ENCODE measurements at places on chromosomes 2 and 18. TPM values are rescaled to one million over a fixed set of nuclear protein-coding genes. Genes with fewer than 3 reads are reported as not detected.

ATAD2B gene
- total RNA-seq, result 29.5 TPM

EPB41L3 gene
- total RNA-seq, result 64.0 TPM

TCF4 gene
- total RNA-seq, result 111 TPM

OSR1 gene
- total RNA-seq, result 21.3 TPM

SERPINB13 gene
- total RNA-seq, result not detected

ATOH8 gene
- total RNA-seq, result 38.6 TPM

DNA sequence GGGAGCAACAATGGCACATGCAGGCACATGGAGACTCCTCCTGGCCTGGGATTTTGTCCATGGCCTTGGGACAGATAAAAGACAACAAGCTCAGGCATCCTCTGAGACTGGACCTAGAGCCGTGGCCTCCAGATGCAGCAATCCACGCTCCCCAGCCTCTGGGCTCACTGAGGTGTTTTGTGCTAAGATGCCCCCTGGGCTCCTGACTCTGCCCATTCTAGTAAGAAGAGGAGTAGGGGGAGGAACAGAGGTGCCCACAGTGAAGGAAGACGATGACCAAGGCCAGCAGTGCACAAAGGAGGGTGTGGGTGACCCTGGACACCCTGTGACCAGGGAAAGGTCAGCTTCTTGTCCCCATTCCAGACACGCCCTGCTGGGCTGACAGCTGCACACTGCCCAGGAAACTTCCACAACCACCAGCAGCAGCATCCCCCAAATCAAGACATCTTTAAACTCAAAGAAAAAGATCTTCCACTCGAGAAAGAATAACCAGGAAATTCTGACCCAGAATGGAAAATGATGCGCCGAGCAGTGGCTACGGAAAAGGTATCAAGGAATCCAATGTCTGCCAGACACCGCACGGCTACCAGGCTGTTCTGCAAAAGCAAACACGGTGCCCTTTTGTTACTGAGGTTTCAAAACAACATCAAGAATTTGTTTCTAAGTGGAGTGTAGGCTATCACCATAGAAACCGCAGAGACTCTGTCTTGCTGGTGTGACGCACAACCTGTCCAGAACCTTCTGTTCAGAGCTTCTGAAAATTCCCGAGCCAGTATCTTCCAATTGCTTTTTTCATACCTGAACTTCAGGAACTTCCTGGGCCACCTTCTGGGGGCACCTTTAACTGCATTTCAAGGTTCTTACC lies 65.5 kb downstream of the ZNF516 start:
- peaks cover 19% of the 10 kb centered on the region for H3K4me1 ChIP-seq
- no peaks in the 10 kb centered on the region for H3K27me3 ChIP-seq
- H3K36me3 ChIP-seq, result peaks cover 7% of the 10 kb centered on the region
- peak overlapping the region; percentile 56 for H3K27ac ChIP-seq
- no peak for DNase-seq
- no peak overlapping the region for H3K4me3 ChIP-seq

- H3K4me1 ChIP-seq, result no peaks in the 10 kb centered on the region
- H3K27ac ChIP-seq, result no peak overlapping the region
- no peak overlapping the region for H3K4me3 ChIP-seq
- peaks cover 3% of the 10 kb centered on the region for H3K27me3 ChIP-seq
- H3K36me3 ChIP-seq, result no peaks in the 10 kb centered on the region
- no peak for DNase-seq
Observed at GRCh38 chr18:8479789-8480188, 129.4 kb upstream of the RAB12 start.

- no peak for DNase-seq
- no peak overlapping the region for H3K27ac ChIP-seq
- H3K4me1 ChIP-seq, result no peaks in the 10 kb centered on the region
- no peak overlapping the region for H3K4me3 ChIP-seq
- peaks cover 2% of the 10 kb centered on the region for H3K36me3 ChIP-seq
Observed at GRCh38 chr2:144256996-144257707, 262.8 kb downstream of the ZEB2 start.

DNA sequence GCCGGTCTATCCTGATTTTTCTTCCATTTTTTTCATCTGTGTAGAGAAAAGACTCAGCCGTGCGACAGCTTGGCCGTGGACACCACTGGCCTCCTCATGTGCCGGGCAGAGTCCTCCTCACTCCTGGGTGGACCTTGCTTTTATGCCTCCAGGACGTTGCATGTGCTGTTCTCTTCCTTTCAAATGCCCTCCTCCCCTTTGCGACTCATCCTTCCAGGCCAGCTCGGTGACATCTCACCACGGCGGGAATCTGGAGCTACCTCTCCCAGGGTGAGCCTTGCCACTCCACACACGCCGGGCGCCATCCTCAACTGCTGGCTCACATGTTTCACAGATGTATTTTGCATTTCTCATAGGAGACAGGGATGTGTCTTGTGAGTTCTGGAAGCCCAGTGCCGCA lies 198.5 kb upstream of the HDAC4 start:
- H3K36me3 ChIP-seq, result no peaks in the 10 kb centered on the region
- no peak overlapping the region for H3K4me3 ChIP-seq
- no peak overlapping the region for H3K27ac ChIP-seq
- H3K4me1 ChIP-seq, result no peaks in the 10 kb centered on the region

DNA sequence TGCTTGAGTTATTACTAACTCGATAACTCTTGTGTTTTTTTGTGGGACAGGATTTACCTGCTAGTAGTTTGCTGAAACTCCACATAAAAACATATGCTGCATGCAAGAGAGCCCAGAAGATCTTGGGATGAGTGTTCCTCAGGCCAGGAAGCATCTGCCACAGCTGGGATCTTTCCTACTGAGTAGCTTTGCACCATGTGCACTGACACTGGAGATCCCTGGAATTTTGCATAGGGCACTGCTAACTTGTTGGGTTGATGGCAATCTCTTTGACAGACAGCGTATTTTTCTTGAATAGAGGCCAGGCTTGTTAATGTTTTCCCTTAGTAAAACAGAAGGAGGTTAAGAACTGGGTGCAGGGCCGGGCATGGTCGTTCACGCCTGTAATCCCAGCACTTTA lies 808 bp upstream of the SERPINB11 start:
- H3K27ac ChIP-seq, result no peak overlapping the region
- H3K27me3 ChIP-seq, result no peaks in the 10 kb centered on the region
- no peaks in the 10 kb centered on the region for H3K4me1 ChIP-seq

GRCh38 chr18:12744103-12744502 lies 41.3 kb downstream of the PSMG2 start:
- H3K36me3 ChIP-seq, result no peaks in the 10 kb centered on the region
- H3K4me1 ChIP-seq, result no peaks in the 10 kb centered on the region
- no peak overlapping the region for H3K4me3 ChIP-seq

DNA sequence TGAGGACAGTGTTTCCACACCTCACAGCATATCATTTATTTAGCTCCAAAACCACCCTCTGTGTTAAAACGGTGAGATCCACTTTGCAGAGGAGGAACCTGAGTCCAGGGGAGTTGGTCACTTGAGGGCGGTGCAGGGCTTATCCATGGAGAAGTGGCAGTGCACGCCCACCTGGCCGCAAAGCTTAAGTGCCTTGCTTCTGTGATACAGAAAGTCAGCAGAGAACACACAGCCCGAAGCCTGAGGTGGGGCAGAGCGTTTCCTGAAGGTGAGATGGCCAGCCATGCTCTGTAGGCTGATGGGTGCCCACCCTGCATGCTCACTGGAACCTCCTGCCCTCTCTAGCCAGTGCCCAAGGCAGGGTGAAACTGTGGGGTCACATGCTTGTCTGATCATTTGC lies 87.3 kb downstream of the SH3RF3 start:
- no peak overlapping the region for H3K27ac ChIP-seq
- peaks cover 4% of the 10 kb centered on the region for H3K4me1 ChIP-seq
- no peaks in the 10 kb centered on the region for H3K36me3 ChIP-seq
- H3K4me3 ChIP-seq, result no peak overlapping the region
- H3K27me3 ChIP-seq, result no peaks in the 10 kb centered on the region

GRCh38 chr2:180240774-180241173 lies 233.7 kb upstream of the CWC22 start:
- H3K4me3 ChIP-seq, result no peak overlapping the region
- no peak for DNase-seq
- no peaks in the 10 kb centered on the region for H3K27me3 ChIP-seq
- no peaks in the 10 kb centered on the region for H3K36me3 ChIP-seq
- no peaks in the 10 kb centered on the region for H3K4me1 ChIP-seq
- H3K27ac ChIP-seq, result no peak overlapping the region

DNA sequence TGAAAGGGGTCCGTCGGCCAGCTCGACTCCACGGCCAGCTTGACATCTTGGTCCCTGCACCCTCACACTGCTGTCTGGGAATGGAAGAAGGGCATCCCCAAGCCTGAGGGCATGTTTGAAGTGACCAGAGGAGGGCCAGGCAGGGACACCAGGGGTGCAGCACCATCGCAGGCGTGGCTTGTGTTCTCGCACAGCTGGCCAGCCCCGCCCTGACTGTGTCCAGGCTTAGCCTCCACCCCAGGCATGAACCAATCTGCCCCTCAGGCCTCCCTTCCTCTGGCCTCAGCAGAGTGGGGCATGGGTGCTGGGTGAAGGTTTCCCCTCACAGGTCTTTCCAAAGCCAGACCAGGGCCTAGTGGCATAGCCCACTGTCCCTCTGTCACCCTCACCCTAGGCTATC lies 25.0 kb downstream of the EMX1 start:
- H3K27ac ChIP-seq, result no peak overlapping the region
- H3K36me3 ChIP-seq, result no peaks in the 10 kb centered on the region
- no peak overlapping the region for H3K4me3 ChIP-seq
- no peak for DNase-seq
- no peaks in the 10 kb centered on the region for H3K27me3 ChIP-seq
- no peaks in the 10 kb centered on the region for H3K4me1 ChIP-seq

DNA sequence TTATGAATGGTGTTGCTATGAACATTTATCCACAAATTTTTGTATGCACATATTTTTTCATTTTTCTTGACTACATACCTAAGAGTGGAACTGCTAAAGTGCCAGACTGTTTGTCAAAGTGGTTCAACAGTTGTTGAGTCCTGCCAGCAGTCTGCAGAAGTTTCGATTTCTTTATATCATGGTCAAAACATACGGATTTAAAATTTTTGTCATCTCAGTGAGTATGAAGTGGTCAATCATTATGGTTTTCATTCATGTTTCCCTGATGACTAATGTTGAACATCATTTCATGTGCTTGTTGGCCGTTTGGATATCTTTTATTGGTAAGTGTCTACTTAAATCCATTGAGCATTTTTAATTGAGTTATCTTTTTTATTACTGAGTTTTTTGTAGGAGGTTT lies 39.2 kb downstream of the CCDC138 start:
- H3K27me3 ChIP-seq, result no peaks in the 10 kb centered on the region
- DNase-seq, result no peak
- no peaks in the 10 kb centered on the region for H3K4me1 ChIP-seq
- no peaks in the 10 kb centered on the region for H3K36me3 ChIP-seq
- no peak overlapping the region for H3K4me3 ChIP-seq

GRCh38 chr2:3422161-3422779 lies 42.8 kb downstream of the TRAPPC12 start:
- no peak overlapping the region for H3K27ac ChIP-seq
- DNase-seq, result no peak
- no peaks in the 10 kb centered on the region for H3K4me1 ChIP-seq
- H3K27me3 ChIP-seq, result no peaks in the 10 kb centered on the region

DNA sequence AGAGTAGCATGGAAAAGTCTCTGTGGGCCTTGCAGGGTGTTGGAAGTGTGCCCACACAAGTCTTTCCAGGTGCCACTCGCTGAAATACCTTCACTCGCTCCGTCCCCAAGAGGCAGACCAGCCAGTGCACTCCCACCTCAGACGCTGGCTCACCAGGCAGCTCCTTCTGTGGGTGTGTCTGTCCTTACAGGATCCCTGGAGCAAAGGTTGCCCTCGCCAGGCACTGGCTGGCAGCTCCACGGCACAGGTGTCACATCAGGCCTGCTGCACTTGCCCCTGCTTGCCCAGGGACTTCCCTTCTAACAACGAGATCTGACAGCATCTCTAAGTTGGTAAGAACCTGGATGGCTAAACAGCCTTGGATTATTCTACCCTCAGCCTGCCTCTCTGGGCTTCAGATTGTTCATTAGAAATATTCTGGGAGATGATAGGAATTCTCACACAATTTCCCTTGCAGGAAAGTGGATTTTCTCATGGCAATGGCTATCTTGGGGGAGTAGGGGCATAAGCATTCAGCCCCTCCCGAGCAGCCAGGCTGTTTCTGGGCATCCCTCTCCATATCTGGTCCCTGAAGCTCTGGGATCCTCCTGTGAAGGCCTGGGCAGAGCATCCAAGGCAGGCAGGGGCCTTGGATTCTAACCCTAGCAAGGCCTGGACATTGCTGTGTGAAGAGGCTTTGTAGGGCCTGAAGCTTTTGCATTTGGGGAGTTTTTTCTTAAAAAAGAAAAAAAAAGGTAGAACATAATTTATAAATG lies 262.1 kb downstream of the MYCN start:
- no peak overlapping the region for H3K27ac ChIP-seq
- no peak for DNase-seq
- H3K4me3 ChIP-seq, result no peak overlapping the region

DNA sequence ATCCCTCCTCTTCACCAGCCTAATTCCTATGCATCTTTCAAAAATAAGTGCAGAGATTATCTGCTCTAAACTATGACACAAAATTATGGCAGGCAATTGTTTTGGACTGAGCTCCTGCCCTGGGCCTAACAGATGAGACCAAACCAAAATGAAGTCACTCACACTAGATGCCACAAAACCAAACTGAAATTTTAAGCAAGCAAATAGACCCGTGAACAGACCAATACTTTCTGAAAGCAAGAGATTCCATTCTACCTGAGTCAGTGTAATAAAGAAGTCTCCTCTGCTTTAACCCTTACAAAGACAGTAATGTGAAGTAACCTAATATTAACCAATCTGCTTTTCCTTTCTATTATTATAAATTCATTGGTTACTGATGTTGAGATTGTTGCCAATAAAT lies 84.3 kb downstream of the RIT2 start:
- H3K27ac ChIP-seq, result no peak overlapping the region
- H3K27me3 ChIP-seq, result no peaks in the 10 kb centered on the region
- H3K4me1 ChIP-seq, result no peaks in the 10 kb centered on the region
- no peak overlapping the region for H3K4me3 ChIP-seq
- H3K36me3 ChIP-seq, result no peaks in the 10 kb centered on the region
- no peak for DNase-seq

DNA sequence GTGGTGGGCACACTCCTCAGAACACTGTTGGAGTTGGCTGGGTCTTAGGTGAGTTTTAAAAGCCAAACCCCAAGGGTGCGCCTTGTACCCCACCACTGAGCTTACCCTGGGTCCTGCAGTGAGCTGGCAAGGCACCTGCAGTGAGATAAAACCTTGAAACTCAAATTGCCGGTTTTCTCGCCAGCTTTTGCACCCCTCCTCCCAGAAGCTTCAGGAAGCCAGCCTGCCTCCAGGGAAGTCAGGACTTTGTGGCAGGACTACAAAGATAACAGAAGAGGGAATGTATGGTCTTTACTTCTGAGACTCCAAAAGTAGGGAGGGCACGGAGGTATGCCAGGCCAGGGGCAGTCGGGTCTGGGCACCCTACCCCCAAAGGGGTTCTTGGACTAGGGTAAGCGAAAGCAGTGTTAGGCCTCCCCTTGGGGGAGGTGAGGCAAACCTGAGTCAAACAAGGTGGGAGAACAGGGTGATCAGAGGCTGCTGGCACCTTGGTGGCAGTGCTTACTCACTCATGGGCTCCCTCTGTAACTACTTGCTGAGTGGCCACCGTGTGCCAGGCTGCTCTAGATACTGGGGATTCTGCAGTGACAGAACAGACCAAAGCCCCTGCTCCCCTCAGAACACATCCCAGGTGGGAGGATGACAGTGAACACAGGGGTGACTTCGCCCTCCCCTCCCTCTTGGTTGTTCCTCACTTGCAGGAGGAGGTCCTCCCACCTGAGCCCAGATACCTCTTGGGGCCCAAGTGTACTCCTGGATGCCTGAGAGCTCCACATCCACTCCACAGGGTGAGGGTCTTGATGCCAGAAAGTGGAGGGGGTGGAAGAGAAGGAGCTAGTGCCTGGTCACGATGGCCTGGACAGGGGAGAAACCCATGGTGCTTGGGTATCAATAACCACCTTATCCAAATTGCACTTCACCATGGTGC lies 69.3 kb upstream of the RGPD5 start:
- no peaks in the 10 kb centered on the region for H3K27me3 ChIP-seq
- H3K36me3 ChIP-seq, result no peaks in the 10 kb centered on the region
- no peak for DNase-seq
- no peak overlapping the region for H3K4me3 ChIP-seq
- no peaks in the 10 kb centered on the region for H3K4me1 ChIP-seq
